Heart left ventricle (tissue), 16 donors: ENCODE measurements at places on chromosomes 13 and 19.

- peak; percentile 52 for DNase-seq
Observed at GRCh38 chr19:45069056-45069455, 7.2 kb downstream of the ZNF296 start.

DNA sequence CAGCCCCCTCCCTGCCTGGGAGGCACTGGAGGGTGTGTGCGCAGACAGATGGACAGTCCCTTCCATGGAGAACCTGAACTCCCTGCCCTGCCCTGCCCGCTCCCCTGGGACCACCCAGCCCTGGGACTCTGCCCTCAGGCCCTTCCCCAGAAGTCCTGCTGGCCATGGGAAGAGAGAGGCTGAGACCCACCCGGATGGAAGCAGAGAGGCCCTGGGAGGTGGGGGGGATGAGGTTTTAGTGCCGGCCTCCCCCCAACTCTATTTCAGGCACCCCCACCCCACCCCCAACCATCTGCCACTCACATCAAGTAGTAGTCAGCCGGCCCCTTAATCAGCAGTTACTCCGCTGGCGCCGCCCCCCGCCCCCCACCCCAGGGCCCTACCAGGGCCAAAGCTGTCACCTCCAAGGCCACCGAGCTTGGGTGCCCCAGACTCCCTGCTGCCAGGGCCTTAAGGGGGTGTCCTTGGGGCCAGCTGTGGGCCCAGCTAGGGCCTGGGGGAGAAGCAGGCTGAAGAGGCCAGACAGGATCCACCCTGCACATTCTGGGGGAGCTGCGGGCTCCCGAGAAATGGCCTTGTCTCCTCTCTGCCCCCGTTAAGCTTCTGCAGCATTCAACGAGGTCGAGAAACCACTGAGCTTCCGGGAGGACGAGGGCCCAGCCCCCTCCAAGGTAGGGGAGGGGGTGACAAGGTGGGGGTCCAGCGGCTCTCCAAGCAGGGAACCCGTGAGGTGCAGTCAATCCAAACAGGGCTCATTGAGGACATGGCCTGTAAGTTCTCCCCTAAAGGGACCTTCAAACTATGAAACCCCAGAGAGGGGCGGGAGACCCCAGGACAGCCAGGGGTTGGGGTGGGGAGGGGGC lies 17.4 kb downstream of the NMRK2 start:
- no peak for DNase-seq

DNA sequence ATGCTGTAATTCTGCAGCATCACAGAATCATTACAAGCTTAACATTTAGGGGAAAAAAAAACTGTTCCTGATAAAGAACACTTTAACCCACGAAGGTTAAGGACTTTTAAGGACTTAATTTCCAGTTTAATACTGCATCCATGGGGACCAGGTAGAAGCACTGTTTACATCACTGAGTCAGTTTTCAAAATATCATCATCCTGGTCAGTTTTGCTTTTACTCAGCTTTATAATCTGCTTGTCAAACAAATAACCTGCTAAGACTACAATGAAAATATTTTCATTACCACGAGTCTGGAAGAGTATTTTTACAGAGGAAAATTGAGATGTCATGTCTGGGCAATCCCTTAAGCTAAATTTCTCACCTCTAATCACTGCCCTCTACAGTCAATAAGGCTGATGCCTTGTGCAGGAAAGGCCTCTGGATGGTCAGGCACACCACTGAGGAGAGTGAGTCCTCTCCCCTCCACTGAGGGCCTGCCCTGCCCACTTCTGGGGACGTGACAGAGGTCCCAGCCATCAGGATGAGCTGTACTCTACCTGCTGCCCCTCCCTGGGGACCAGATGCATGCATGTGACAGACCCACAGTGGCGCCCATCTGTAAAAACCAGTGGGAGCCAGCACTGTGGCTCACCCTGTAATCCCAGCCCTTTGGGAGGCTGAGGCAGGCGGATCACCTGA lies 31.0 kb downstream of the FOXO1 start:
- no peak for DNase-seq

DNA sequence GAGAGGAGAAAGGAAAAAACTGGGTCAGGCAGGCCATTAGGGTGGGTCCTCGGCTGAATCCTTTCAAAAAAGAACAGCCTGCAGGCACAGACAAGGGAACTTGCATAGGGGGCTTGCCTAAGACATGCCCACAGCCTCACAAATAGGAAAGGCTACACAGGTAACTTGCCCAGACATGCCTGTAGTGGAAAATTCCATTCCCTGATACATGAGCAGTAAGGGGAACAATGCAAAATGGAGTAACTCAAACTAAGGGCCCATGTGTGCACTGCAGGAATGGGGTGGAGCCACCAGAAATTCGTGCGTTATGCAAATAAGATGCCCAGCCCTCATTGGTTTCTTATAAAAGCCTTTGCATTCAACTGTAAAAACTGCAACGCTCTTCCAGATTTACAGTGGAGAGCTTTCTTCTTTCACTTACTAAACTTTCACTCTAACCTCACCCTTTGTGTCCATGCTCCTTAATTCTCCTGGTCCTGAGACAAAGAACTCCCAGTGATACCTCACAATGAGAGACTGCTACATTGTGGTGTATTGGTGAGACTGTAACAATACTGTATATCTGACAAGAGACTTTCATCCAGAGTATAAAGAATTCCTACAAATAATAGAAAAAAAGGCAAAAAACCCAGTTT lies 59.5 kb upstream of the SLITRK1 start:
- DNase-seq, result no peak

DNA sequence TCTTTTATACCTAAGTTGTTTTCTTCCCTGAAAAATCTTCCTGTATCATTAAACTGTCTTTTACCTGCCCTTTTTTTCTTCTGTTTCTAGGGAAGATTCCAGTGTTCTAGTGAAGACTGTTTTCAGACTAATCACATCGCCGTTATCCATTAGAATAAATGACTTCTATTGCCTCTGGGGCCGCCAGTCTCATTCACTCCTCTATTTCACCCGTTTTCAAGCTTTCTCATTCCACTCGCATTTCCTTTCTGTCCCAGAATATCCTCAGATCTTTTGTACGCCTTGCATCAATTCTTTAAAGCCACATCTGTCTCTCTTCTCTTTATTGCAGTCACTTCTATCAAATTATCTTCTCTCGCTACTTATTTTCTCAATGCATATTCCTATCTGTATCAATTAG lies 1035.6 kb upstream of the MIR17HG start:
- DNase-seq, result no peak

DNA sequence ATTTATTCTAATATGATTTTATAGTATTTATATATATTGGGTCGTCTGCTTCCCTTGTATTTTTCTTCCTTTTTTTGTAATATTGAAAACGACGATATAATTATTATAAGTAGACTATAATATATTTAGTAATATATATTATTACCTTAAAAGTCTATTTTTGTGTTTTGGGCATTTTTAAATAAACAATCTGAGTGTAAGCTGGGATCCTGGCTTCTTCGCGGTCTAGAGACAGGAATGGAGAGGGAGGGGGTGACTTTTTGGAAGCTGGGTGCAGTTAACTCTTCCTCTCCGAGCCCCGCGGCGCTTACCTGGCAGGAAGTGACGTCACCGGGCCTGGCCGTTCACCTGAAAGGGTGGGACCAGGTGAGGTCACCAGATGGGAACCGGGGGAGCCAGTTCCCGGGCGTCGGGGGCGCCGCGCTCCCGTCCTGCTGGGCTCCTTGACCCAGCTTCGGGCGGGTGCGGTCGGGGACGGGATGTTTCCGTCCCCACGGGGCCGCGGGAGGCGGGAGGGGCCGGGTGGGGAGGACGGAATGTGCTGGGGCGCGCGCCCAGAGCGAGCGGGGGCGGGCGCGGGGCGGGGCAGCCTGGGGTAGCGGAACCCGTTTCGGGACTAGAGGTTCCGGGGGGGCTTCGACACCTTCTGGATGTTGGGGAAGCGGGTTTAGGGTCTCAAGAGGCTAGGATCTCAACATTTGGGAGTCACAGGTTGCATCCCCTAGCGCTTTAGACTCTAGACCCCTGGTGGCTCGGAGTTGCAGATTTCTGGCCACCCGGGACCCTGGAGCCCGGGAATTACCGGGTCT lies 2.8 kb downstream of the ZFP36 start:
- DNase-seq, result peak; percentile 95

DNA sequence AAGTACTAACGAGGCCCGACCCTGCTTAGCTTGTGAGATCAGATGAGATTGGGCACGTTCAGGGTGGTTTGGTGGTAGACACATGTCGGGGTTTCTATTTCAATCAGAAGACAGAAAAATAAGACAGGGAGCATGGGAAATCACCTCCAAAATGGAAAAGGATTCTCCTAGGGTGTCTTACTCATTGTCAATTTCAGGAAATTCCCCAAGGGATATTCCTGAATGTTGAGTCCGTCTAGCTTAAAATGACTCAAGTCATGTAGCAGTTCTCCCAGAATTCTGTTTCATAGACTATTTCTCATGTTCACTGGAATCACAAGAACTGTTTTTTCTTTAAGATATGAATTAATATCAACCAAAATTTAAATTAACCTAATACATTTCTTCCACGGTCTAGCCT lies 380.1 kb downstream of the EFNB2 start:
- no peak for DNase-seq
